ENCODE measurements at places on chromosomes 13 and 19.

GRCh38 chr19:3481241-3482090, 1.1 kb upstream of the SMIM24 start:
- no peak for DNase-seq

DNA sequence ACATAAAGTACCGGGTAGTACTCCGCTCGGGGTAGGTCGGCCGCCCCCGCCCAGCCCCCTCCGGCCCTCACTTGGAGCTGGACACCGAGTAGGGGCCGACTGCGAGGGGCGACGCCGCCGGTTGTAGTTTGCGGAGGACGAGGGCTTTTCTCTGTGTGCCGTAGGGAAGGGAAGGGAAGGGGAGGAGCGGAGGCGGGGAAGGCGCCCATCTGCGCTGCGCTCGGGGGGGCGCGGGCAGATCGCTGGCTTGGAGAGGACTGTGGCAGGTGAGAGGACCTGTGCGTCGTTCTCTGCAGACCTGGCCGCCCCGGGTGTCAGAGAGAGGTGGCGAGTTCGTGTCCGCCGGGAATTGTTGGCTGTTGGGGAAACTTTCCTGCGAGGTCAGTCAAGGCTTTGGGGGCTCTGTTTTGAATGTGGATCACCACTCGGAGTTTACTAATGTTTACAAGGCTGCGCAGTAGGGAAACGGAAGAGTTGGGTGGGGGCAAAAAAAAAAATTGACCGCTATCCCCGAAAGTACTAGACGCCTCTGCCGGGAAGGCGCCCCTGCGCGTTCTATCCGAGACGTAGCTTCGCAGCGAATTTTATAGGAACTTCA, 1.4 kb downstream of the ING1 start:
- DNase-seq: no peak

- DNase-seq: no peak
Observed at GRCh38 chr19:21166436-21166835, 24.6 kb downstream of the ZNF431 start.

GRCh38 chr13:97986835-97987234, 33.4 kb downstream of the IPO5 start:
- no peak for DNase-seq

- DNase-seq: no peak
Observed at GRCh38 chr19:4908360-4908759, 941 bp upstream of the UHRF1 start.
